ENCODE measurements at places on chromosomes 11 and 22.
A peak's percentile ranks its signal among the peaks of the same experiment; 100 is the strongest.

DNA sequence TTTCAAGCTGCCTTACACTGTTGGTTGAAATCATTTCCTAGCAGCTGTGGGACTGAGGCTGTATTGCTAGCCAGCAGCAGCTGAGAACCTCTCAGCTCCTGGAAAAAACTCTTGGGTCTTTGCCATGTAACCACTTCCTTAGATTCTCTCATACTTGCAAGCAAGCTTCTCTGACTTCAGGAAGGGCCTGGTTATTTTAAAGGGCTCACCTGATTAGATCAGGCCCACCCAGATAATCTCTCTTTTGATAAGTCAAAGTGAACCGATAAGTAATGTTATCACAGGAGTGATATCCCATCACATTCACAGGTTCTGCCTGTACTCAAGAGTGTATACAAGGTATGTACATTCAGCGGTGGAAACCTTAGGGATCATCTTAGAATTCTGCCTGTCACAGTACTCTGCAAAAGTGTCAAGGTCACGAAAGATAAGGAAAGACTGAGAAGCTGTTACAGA is 7.4 kb upstream of the CLPB start:
- no peak for DNase-seq

DNA sequence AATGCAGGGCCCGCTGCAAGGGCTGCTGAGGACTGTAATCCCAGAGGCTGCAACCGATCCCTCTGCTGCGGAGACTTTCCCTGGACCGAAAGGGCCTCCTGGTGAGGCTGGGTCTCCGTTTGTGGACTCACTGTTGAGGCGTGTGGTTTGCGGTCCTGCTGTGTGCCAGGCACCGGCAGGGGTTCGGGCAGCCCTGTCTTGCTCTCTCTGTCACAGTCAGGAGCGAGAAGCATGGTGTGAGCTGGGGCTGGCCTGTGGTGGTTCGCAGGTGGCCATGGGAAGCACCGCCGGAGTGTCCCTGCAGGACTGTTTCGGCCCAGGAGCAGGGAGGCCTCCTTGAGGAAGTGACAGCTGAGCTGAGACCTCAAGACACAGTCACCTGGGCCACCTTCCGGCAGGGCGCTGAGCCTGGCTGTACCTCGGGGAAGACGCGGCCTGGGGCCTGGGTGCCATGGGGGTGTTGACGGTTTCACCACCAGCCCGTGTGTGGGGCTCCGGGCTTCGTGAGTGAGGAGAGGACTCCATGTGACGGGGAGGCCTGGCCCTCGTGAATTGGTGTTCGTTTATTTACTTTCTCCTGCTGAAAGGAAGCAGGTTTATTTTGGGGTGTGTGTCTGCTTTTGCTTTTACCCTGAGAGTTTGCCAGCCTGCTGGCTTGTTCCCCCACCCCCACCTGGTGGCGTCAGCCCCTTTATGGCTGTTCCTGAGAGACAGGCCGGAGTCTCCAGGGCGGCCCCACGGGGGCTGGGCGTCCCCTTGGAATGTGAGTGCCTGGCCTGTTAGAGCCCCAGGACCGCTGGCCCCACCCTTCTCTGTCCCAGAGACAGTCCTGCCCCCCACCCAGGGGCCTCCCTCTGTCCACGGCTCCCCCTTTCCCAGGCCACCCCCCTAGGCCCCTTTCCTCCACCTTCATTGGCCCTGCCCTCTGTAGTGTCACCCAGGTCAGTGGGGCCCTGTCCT is 122.5 kb downstream of the KCNQ1OT1 start:
- DNase-seq, result no peak

GRCh38 chr11:119550053-119550752 is 127.2 kb upstream of the THY1 start:
- DNase-seq, result no peak

GRCh38 chr22:24146791-24147353 is 34.4 kb upstream of the SUSD2 start:
- DNase-seq, result no peak

DNA sequence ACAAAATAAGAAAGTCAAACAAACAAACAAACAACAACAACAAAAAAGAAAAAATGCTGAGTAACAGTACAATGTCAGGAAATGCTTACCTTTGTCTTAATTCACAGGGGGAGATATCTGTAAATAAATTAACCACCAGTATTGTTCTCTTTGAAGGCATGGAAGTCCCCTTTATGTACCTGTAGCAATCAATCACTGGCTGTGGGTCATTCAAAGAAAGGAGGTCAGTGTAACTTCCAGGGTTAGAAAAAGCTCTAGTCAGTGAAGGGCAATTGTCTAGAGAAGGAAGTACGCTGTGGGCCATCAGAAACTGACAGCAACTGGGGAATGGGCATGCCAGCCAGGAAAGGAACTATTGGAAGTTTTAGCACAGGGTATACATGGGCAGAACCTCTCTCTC is 121.5 kb upstream of the LUZP2 start:
- no peak for DNase-seq

GRCh38 chr22:37284805-37285355 is 2.6 kb downstream of the CYTH4 start:
- DNase-seq, result peak; percentile 30

DNA sequence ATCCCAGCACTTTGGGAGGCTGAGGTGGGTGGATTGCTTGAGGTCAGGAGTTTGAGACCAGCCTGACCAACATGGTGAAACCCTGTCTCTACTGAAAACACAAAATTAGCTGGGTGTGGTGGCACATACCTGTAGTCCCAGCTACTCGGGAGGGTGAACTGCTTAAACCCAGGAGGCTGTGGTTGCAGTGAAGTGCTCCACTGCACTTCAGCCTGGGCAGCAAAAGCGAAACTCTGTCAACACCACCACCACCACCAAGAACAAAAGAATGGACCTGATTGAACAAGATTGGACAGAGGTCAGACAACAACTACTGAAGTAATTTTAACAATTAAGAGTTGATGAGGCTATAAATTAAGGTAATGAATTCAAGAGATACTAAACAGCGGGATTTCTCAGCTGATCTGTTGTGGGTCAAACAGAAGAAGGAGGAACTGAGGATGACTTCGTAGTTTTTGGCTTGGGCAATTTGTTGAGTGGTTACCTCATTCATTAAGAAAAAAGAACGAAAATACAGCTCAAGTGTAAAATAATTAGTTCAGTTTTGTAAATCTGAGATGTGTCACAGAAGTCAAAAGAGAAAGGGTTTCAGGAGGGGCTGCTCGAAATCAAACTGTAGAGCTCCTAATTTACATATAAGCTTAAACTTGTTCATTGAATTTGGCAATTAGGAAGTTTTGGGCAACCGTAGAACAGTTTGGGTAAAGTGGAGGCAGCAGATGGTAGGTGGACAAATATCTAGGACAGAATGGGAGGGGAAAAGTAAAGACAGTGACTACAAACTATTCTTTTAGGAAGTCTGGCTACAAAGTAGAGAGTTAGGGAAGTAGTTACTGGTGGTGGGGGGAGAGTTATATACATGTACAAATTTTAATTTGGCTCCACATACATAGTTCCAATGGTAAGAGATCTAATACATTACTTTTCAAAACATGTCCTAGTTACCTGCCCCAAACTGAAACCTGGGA is 4.5 kb downstream of the IL18 start:
- DNase-seq, result no peak

DNA sequence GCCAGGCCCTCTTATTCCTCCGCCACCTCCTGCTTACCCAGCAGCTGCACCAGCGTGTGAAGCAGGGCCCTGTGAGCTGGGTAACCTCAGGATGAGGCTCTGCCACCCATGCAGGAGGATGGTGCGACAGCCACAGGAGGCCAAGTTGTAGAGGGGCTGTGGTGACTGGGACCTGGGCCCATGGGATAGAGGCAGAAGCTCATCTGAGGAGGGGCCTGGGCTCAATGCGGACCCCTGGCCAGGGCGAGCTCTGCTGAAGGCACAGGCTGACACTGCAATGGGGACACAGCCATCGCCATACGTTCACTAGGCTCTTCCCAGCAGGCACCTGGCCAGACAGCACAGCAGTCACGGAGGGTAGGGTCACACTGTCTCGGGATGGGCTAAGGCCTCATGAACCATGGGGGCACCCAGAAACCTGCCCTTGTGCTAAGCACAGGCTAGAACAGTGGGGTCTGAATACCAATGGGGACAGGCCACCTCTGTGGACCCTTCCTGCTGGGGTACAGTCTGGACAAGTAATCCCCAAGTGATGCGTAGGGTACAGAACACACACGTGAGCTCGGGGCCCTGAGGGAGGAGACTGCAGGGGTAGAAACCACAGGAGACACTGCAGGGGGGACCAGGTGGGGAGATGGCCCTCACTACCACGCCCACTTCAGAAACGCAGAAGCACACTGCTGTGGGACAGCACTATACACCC is 35.3 kb downstream of the GNB1L start:
- no peak for DNase-seq
